Stimulated activated CD4-positive, alpha-beta T cell treated with anti-CD3 and anti-CD28 coated beads, Interleukin-4, amount 100 ng/mL, for 48 hours (primary cell): ENCODE measurements at places on chromosomes 1 and 21.
A peak's percentile ranks its signal among the peaks of the same experiment; 100 is the strongest.

DNA sequence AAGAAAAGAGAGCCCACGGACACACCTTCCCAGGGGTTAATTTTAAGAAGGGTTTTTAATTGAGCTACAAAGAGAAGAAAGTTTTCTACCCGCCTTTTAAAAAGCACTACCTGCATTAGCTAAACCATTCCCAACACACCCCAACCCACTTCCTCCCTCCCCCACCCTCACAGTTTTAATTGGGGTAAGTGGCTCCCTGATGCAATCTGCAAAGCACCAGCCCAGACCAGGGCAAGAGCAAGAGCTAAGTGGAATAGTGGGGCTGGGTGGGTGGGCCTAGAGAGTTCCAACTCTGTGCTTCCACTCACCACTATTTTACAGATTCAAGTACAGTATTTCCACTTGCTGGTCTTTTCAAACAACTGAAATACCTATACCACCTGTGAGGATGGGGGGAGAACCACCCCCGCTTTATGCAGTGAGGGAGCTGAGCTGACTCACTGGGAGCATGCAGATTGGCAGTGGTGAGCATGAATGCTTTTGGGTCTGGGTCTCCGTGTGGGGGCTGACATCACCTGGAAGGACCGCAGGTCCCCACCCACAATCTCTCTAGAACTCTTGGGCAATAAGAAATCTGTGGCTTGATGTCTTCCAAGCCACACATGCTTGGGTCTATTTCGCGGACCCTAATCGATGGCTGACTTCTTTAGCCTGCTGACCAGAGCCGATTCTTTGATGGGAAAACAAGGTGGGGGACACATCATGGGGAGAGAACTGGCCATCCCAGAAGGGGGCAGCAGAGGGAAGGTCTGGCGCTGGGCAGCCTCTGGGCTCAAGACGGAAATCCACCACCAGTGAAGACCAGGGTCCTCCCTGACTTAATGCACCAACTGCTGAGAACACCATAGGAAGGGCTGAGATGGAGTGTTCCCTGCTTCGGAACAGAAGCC is 95.5 kb downstream of the SSBP3 start:
- DNase-seq, result no peak

DNA sequence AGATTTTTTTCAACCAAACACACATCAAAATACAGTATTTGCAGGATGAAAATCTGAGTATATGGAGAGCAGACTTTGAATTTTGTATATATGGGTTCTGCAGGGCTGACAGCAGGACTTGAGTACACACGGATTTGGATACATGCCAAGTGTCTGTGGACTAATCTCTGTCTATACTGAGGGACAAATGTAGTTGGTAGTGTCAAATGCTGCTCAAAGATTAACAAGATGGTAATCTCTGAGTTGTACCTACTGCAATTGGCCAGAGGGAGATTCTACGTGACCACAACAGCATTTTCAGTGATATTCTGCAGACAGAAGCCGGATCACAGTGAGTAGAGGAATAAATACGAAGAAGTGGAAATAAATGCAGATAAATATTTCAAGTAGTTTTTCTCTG is 43.4 kb downstream of the SHCBP1L start:
- DNase-seq, result no peak

- no peak for DNase-seq
Observed at GRCh38 chr1:13774121-13774520, 74.1 kb downstream of the PRDM2 start.

GRCh38 chr1:2189459-2190425 is 4.8 kb downstream of the FAAP20 start:
- DNase-seq, result peak; percentile 83

DNA sequence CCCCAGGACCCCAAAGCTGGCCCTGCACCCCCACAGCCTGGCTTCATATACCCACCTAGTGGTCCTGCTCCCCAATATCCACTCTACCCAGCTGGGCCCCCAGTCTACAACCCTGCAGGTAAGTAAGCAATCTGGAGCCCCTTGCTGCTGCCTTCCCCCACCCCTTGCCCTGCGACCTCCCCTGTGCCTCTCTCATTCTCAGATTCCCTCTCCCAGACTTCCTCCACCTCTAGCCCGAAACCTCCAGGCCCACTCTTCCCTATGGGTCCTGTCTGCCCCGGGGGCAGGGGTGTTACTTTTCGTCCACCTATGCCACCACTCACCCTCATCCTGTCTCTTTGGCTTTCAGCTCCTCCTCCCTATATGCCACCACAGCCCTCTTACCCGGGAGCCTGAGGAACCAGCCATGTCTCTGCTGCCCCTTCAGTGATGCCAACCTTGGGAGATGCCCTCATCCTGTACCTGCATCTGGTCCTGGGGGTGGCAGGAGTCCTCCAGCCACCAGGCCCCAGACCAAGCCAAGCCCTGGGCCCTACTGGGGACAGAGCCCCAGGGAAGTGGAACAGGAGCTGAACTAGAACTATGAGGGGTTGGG is 2.9 kb downstream of the SHISA4 start:
- no peak for DNase-seq

DNA sequence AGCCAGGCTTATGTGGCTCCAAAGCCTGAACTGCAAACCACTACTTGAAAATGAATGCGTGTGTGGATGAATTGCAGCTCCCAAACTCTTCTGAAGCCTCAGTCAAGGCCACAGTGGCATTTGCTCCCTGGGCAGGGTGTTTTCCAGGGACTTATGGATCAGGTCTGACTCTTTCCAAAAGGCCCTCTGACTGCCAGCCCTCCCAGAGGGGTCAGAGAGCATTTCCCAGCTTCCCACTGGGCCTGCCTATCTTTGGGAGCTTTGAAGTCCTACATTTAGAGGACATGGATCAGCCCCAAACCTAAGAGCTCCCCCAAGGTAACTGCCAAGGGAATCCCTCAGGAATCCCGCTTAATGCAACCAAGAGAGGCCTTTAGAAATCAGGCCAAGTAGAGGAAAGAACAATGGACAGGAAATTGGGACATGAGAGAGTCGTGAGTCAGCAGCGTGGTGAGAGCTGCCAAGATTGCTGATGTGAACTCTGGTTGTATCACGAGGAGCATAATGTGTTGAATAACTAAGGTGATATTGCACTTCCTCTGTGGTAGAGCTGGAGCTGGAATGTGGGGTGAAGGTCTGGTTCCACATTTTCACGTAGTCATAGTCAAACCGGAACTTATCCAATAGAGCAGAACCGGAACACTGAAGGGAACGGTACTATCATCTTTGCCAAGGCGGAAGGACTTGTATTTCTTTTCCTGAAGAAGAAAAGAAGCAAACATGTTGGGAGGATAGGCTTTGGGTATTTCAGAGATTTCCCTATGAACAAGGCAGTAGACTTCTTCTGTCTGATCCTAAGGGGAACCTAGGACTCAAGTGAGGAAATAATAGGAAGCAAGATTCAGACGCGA is 99.4 kb upstream of the JUN start:
- DNase-seq, result no peak

DNA sequence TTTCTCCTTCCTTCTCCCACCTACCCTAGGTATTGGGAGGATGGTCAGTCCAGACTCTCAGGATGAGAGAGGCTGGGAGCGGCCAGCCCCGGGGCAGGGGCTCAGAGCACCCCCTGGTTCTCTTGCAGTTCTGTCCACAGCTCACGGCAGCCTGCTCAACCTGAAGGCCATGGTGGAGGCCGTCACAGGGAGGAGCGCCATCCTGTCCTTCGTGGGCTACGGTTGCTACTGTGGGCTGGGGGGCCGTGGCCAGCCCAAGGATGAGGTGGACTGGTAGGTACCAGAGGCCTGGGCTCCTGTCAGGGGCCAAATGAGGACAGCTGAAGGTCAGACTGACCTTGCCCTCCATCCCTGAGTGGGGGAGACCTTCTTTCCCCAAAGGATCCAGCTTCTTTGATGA is 4.2 kb downstream of the PLA2G2F start:
- no peak for DNase-seq

DNA sequence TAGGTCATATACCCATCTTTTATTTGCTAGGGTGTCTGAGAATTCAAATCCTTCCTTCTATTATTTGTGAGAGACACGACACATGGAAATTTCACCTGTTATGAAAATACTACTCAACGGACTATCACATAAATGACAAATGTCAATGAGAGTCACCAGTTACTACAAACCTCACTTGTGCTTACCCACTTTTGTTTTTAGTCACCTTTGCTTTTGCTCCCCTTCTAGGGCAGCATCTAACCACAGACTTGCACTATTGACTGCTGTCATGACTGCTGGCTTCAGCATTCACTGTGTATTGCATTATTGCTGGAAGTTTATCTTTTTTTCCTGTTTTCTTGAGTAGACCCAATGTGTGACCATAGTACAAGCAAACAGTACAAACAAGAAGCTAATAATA is 1048.0 kb downstream of the PLA2G4A start:
- no peak for DNase-seq

GRCh38 chr1:223261914-223262313 is 102.1 kb downstream of the SUSD4 start:
- DNase-seq, result no peak

- DNase-seq, result no peak
Observed at GRCh38 chr1:212920246-212920645, 30.1 kb upstream of the VASH2 start.

DNA sequence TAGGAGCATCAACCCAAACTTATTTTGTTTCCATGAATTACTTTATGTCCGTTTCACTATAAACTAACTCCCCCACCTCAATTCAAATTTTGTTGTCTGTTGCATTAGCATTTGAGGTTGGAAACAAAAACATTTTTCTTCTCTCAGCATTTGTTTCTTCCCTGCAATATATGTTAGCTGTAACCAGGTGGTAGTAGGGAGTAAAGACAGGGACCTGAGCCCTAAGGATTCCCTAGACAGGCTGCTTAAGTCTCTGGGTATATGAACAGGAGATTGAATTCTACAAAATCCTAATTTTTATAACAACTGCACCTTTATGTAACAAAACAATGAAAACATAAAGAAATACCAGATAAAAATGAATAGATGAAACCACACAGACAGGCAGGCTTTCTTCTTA is 242.6 kb downstream of the PAPPA2 start:
- DNase-seq, result no peak

DNA sequence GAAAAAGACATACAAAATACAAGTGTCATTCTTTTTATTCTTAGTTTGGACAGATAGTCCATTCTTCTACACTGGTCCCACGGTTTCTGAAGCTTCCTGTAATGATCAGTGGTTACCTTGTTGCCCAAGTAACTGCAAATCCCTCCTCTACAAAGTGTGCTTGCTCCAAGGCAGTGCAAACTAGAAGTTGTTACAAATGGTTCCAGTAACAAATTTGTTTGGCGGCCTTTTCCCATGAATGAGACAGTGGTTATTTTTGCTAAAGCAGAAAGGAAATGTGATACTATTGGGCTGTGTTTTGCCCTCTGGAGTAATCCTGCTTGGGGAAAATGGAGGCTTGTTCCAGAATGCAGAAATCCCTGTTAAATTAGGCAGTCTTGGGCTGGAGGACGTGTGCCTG is 8.9 kb downstream of the BACE2 start:
- DNase-seq, result no peak

- no peak for DNase-seq
Observed at GRCh38 chr1:53591924-53592323, 132.7 kb downstream of the DMRTB1 start.

DNA sequence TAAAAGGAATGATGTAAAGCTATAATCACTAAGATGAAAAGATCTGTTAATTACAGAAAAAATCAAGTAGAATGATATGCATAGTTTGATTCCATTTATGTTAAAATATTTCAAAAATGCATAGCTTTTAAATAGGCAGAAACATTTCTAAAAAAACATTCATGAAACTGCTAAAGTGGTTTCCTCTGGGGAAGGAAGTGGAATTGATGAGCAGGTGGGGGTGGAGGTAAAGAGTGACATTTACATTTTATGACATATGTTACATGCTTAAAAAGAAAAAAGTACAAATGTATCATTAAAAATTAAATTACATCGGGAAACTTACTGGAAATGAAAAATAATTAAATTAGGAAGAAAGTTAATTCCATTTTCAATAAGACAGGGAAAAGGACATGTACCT is 42.8 kb upstream of the JAK1 start:
- no peak for DNase-seq

DNA sequence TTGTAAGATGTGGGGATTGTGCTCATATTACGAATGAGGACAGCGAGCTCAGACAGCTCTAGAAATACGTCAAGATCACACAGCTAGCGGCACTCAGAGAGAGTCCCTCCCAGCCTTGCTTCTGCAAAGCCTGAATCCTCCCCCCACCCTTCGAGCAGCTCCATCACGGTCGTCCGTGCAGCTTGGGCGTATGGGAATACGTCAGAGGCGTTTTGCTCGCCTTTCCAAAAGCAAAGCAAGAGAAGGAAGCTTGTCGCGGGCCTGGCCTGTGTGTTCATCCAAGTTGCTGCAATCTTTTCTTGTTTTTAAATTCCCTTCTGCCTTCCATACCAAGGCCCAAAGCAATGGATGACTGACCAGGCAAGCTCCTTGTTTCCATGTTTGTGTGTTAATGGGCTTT is 125.5 kb upstream of the IRF2BP2 start:
- DNase-seq, result no peak

GRCh38 chr1:207787776-207788175 is 35.9 kb downstream of the CD46 start:
- no peak for DNase-seq

DNA sequence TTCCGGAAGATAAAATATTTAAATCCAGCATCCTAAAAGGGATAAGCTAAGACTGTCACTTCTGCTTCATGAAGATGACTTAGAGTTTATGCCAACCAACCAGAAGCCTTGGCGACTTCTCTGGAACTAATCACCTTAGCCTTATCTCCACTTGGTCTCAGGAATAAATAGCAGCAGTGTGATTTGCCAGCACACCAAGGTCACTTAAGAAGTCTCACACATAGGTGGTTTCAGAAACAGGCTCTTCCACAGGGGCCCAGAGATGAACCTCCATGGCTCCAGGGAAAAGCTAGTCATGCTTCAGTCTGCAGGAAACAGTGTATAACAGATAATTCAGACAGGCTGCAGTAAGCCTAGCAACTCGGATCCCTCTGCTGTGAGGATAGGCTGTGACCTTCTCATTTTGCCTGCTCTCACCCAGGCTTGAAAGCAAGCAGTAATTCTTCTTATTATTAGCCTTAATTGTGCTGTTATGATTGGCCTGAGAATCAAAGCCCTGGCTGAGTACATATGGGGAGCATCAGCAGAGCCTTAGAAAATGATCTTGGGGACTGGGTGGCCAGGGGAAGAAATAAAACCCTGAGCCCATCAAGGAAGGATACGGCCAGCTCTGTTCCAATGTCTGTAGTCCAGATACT is 84.7 kb downstream of the WLS start:
- no peak for DNase-seq
